ENCODE measurements at places on chromosomes 7 and 10. TPM values are rescaled to one million over a fixed set of nuclear protein-coding genes. Genes with fewer than 3 reads are reported as not detected.

Gene LMOD2
- total RNA-seq, result not detected

Gene UPP1
- 19.1 TPM for total RNA-seq

Gene PARP12
- 53.5 TPM for total RNA-seq

Gene GJD4
- 0.16 TPM for total RNA-seq

Gene FAM180A
- total RNA-seq, result 34.4 TPM

Gene MACROH2A2
- total RNA-seq, result 11.8 TPM

Gene IFT22
- total RNA-seq, result 31.0 TPM

All from hair follicle dermal papilla cell (primary cell).